Tracheal epithelial cell (primary cell): ENCODE measurements at places on chromosomes 4 and X. TPM values are rescaled to one million over a fixed set of nuclear protein-coding genes. Genes with fewer than 3 reads are reported as not detected.

The PALLD gene
- total RNA-seq: 88.5 and 251 TPM in 2 replicates

The CFAP299 gene
- total RNA-seq: not detected in 2 replicates

The GPR34 gene
- total RNA-seq: not detected in 2 replicates

The DOCK11 gene
- 0.21 and 0.48 TPM in 2 replicates for total RNA-seq

The CLTRN gene
- 0.48 and 0.85 TPM in 2 replicates for total RNA-seq

The SLC6A14 gene
- 6.7 and 16.0 TPM in 2 replicates for total RNA-seq
